ENCODE measurements at places on chromosomes 2 and 18. TPM values are rescaled to one million over a fixed set of nuclear protein-coding genes. Genes with fewer than 3 reads are reported as not detected.

TUBA4B gene
- total RNA-seq = not detected

FBLN7 gene
- total RNA-seq = 7.4 TPM

SLC9A4 gene
- total RNA-seq = not detected

BOD1L2 gene
- not detected for total RNA-seq

LTBP1 gene
- 0.18 TPM for total RNA-seq

SPATS2L gene
- 9.0 TPM for total RNA-seq

MOCOS gene
- 0.13 TPM for total RNA-seq

POU3F3 gene
- total RNA-seq = not detected

RTP5 gene
- 0.29 TPM for total RNA-seq

VAMP5 gene
- 29.4 TPM for total RNA-seq

HYCC2 gene
- 26.9 TPM for total RNA-seq

KCNIP3 gene
- not detected for total RNA-seq

TMEM37 gene
- total RNA-seq = not detected

EVX2 gene
- total RNA-seq = not detected

COL4A3 gene
- total RNA-seq = not detected

IL36RN gene
- not detected for total RNA-seq

EMX1 gene
- not detected for total RNA-seq

SH3BP4 gene
- 0.54 TPM for total RNA-seq

EFR3B gene
- total RNA-seq = 0.23 TPM

ELOA2 gene
- not detected for total RNA-seq

CRYGD gene
- not detected for total RNA-seq

COLEC11 gene
- 0.49 TPM for total RNA-seq

TUBA3E gene
- total RNA-seq = not detected

FHOD3 gene
- not detected for total RNA-seq

RESP18 gene
- not detected for total RNA-seq

TBR1 gene
- not detected for total RNA-seq

IL1RN gene
- total RNA-seq = 0.85 TPM

AAK1 gene
- 114 TPM for total RNA-seq

SLC4A3 gene
- not detected for total RNA-seq

SULT1C2 gene
- not detected for total RNA-seq

GAREM2 gene
- total RNA-seq = 2.2 TPM

TDRD15 gene
- not detected for total RNA-seq

ALLC gene
- not detected for total RNA-seq

MC4R gene
- not detected for total RNA-seq

POTEE gene
- 0.61 TPM for total RNA-seq

DES gene
- not detected for total RNA-seq

IL1A gene
- total RNA-seq = 0.99 TPM

PKDCC gene
- total RNA-seq = not detected

ASTL gene
- 2.7 TPM for total RNA-seq

TRIM54 gene
- 0.23 TPM for total RNA-seq

NOSTRIN gene
- total RNA-seq = not detected

TNFRSF11A gene
- 7.3 TPM for total RNA-seq

SNX17 gene
- 82.3 TPM for total RNA-seq

ALPI gene
- total RNA-seq = not detected

CNRIP1 gene
- not detected for total RNA-seq

LGALSL gene
- total RNA-seq = 3.9 TPM

AQP4 gene
- not detected for total RNA-seq
